Gastrocnemius medialis (tissue), 4 donors: ENCODE measurements at places on chromosomes 13 and 19.

DNA sequence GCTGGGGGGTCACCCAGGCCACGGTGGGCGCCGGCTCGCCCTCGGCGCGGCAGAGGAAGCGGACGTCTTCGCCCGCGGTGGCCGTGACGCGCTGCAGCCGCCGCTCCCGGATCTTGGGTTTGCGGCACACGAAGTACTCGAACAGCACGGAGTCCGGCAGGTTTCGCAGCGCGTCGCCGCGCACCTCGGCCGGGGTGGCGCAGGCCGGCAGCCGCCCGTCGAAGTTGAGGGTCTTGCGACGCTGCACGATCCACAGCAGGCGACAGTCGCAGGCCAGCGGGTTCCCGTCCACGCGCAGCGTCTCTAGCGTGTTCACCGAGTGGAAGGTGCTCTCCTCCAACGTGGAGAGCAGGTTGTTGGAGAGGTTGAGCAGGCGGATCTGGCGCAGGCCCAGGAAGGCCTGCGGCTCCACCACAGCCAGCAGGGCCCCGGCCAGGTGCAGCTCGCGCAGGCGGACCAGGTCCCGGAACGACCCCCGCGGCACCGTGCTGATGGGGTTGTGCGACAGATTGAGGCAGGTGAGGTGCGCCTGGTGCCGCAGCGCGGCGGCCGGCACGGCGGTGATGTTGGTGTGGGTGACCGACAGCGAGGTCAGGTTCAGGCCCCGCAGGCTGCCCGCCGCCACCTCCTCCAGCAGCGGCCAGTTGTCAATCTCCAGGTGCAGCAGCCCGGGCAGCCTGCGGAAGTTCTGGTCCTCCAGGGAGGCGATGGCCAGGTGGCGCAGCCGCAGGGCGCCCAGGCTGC, 8.6 kb upstream of the PEAK3 start:
- no peak for DNase-seq

DNA sequence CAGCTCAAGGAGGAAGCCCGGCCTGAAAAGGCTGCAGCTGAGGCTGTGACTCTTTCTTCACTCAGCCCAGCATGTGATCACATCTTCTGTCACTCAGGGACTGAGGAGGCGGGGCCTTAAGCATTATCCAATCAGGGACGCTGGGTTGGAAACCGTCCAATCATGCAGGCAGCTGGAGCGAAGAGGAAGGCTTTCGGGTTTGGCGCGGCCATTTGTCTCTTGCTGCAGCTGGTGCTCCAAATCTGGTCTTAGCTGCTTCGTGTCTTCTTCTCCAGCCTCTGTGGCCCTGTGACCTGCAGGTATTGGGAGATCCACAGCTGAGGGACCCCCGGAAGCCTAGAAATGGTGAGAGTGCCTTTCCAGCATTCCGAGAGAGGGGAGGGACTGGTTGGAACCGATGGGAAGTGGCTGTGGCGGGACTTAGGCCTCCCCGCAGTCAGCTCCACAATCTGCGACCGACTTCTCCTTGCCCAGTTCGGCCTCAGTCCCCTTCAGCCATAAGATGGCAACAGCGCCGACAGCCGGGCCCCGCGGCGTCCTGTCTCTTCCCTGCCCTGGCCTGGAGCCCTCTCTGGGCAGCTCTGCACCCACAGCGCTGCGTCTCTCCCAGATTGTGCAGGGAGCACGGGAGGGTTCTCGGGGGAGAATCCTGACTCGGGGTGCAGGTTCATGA, at the start of gene ZNF90:
Gene ZNF90 (plus strand): TSS at position 210 of the 673 bp plus-strand sequence. CDS start 133 bp downstream, at position 343.
- peak; percentile 77 for DNase-seq

GRCh38 chr19:9823816-9824215, 3.9 kb upstream of the UBL5 start:
- DNase-seq = no peak

GRCh38 chr19:48518207-48518606, 6.6 kb upstream of the LMTK3 start:
- DNase-seq = no peak

DNA sequence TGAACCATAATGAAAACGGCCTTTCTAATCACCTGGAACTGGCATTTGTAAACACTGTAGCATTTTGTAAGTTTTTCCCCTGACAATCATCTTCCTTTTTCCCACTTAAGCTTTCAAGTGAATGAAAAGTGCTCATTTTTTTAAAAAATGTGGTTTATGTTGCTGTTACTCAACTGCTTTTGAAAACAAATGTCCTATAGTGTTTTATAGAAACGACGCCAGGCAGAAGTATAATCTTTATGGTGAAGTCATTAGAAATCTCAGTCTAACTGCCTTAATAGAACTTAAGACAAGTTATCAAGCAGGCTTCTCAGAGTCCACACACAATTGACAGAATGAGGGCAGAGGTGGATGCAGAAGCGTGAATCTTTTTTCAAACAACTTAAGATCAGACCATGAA, 442.3 kb downstream of the KLF12 start:
- no peak for DNase-seq

GRCh38 chr13:65784088-65784816, 1445.9 kb downstream of the PCDH9 start:
- DNase-seq = no peak

GRCh38 chr19:37855098-37855497, 51.3 kb downstream of the WDR87 start:
- DNase-seq = no peak

GRCh38 chr13:111213964-111214726, 99.0 kb downstream of the ARHGEF7 start:
- no peak for DNase-seq

GRCh38 chr13:79522583-79522982, 41.6 kb downstream of the NDFIP2 start:
- DNase-seq = peak; percentile 26

DNA sequence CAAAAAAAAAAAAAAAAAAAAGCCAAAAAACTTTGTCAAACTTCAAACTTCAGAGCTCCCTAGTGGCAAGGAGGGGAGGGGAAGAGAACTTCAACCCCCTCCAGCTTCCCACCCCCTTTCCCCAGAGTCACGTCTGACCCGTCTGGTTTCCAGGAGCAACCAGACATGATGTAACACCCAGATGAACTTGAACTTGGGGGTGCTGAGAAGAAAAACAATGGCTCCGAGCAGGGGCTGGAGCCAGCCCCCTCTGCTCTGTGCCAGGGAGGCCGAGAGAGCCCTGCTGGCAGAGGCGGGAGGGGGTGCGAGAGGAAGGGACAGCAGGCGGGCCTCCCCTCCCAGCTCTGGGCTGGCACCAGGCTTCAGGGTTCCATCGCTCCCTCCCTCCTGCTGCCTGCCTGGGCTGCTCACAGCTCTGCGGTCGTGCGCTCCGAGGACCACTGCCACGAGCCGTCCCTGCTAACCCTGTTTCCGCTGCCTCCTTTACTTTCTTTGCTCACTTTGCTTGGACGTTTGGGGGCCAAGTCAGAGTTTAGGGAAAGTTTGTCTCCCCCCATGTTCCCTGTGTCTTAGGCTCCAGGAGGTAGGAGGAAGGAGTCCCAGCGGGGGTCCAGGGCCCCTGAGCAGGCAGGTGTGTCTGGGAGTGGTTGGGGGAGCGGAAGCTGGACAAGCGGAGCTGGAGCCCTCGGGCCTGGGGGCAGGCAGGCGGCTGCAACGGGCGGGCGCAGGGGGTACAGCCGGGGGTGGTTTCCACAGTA, 11.1 kb downstream of the LYL1 start:
- no peak for DNase-seq

- peak; percentile 96 for DNase-seq
These were observed 44.8 kb downstream of the ANKRD10 start for GRCh38 chr13:110869805-110870706.

GRCh38 chr13:30037766-30038165, 187.3 kb upstream of the UBL3 start:
- DNase-seq = no peak

DNA sequence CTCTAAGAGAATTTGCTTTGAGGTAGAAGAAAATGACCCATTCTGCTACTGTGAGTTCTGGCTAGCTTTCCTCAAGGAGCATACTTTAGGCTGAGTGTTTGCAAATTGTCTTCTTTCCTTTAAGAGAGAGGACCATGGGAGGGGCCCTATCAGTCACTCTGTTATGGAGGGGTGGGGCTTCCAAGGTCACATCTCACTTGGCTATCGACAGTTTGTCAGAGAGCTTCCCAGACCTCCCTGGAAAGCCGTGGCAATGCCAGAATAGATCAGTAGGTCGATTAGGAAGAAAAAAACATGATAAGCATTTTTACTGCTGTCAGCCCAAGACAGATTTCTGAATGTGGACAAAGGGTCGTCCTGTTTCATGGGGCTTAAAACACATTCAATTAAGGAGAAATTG, 93.3 kb downstream of the OXGR1 start:
- no peak for DNase-seq

- no peak for DNase-seq
These were observed 5.8 kb downstream of the PPP1R14A start for GRCh38 chr19:38250428-38250820.
